ENCODE measurements at places on chromosomes 3 and 15.

DNA sequence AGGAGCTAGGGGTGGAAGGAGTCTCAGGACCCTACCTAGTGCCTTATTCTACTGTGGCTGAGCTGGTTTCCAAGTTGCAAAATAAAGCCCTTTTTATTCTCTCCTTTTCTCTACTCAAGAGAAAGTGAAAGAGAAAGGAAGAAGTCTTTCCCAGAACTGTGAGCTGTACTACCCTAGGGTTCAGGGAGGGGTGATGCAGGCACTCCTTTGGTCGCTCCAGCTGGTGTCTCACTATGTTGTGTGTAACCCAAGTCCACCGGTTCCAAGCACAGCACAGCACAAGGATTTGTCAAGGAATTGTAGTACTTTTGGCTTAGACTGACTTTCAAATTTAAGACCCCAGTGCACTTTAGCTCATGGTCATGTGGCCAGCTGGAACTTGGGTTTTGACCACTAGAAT lies 1721.7 kb downstream of the OTOL1 start:
- ATAC-seq = no peak

DNA sequence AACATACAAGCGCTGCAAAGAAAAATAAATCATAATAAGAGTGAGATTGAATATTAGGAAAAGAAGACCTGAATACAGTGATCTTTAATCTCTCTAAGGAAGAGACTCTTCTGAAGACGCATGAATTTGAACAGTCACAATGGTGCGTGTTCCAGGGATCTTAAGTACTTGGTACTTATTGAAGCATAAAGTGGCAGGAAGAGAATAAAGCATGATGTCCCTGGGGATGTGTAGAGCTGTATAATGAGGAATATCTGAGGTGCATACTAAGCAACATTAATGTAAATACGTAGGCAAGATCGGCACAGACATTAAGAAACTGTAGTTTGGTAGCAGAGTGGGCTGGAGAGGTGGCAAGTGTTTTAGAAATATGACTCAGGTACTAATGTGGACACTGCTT lies 246.2 kb upstream of the MCTP2 start:
- ATAC-seq = no peak

DNA sequence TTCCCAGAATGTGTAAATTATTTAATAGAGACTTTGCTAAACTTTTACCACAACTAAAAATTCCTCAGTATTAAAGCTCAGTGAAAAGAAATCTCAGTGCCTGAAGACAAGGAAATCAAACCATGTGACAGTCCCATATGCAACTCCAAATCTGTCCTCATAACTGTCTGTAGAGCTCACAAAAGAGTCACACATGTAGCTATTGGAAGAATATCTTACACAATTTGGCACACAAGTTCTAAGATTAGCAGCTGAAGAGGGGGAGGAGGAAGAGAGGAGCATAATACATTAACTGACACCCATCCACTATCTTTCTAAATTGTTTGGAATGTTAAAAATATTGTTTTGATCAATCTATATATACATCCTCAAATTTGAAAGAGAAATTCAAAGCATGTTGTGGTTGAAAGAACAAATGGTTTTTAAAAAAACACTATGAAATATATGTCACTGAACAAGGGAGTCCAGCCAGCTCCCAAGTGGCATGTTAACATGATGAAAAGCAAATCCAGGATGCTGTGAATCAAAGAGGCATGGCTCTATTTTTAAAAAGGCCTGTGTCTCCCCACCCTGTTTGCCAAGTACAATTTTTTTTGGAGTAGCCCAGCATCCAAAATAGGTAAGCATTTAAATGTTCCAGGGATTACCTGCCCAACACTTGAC lies 126.3 kb upstream of the NANOGP8 start:
- no peak for ATAC-seq

GRCh38 chr15:74389241-74390048 lies 22.0 kb upstream of the CYP11A1 start:
- no peak for ATAC-seq

- ATAC-seq = no peak
These were observed 40.7 kb upstream of the MKRN3 start for GRCh38 chr15:23524816-23525215.

GRCh38 chr15:51004103-51004551 lies 90.6 kb downstream of the TNFAIP8L3 start:
- no peak for ATAC-seq

- ATAC-seq = no peak
These were observed 8.9 kb upstream of the FURIN start for GRCh38 chr15:90859234-90860131.

DNA sequence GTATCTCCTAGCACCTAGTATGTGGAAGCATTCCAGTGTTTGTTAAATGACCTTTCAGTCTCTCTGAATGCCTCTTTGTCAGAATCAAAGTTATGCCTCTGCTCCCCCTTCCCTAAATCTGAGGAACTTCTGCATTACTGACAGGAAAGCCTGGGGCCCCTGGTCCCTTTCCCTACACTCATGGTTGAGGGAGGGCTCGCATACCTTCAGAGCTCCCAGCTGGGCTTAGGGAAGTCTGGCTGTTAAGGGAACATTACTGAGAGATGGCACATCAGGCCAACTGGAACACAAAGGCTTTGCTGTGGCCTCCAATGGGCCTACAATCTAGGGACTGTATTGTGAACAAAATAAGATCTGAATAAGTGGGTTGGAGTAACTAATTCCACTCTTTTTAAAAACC lies 10.3 kb downstream of the PKM start:
- ATAC-seq = no peak

GRCh38 chr3:105518806-105519418 lies 152.2 kb downstream of the ALCAM start:
- ATAC-seq = no peak

DNA sequence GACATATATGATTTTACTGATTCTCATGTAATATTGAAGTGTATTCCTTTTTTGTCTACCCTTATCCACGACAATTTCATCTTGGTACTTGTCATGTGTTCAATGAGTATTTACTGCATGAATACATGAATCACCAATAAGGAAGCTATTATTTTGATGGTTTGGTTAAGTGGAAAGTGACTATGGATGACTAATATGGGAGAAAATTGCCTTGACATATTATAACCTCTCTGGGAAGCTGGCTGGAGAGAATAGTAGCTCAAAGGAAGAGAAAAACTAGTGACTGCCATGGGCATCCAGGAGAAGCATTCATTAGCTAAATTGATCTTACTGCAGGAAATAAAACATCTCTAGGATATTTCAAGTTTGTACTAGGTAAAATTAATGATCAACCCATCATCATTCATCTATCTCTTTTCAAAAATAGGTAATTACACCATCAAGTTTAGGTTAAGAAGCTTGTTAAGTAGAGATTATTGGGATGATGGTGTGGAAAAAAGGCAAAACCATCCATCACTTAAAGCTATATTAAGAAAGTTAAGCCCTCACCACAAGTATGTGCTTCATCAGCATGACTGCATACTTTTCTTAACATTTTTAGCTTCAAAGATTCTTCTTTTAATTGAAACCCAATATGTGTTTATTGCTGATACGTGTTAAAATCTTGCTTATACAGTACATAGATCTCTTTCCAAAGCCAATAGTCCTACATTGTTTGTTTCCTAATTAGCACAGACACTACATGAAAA lies 455.2 kb upstream of the ARPP21 start:
- ATAC-seq = no peak

DNA sequence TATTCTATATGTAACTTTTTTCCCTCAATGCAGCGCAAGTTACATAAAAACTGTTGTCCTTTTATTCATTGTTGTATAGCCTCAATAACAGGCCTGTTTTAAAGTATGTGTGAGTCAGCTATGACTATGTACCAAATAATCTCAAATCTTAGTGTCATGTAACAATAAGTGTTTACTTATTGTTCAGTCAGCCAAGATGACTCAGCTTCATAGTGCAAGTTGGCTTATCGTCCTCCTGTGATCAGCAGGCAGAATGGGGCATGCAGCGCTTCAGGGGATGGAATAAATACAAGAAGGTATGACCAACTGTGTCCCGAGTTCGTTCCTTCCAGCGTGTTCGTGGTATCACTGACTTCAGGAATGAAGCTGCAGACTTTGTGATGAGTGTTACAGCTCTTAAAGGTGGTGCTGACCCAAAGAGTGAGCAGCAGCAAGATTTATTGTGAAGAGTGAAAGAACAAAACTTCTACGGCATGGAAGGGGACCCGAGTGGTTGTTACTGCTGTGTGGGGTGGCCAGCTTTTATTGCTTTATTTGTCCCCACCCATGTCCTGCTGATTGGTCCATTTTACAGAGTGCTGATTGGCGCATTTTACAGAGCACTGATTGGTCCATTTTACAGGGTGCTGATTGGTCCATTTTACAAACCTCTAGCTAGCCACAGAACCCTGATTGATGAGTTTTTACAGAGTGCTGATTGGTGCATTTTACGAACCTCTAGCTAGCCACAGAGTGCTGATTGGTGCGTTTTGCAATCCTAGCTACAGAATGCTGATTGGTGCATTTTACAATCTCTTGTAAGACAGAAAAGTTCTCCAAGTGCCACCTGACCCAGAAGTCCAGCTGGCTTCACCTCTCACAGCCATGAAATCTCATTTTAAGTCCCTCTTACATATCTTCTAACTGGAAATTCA lies 1016.0 kb downstream of the MCTP2 start:
- no peak for ATAC-seq

DNA sequence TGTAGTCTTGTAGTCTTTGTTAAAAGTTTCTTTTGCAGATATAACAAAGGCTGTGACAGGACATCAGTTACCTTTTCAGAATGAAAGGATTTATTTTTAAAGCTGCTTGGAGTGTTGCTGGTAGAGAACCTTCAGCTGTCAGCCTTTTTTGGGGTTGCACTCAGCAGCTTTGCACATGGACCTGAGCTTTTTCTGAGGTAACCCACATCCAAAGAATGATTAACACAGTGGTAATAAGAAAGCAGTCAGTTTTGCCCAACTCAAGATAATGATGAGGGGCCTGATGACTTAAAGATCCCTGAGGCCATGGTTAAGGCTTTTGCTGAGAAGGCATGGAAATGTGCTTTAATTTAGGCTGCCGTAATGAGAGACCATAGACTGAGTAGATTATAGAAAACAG lies 1042.7 kb downstream of the PLOD2 start:
- ATAC-seq = no peak

DNA sequence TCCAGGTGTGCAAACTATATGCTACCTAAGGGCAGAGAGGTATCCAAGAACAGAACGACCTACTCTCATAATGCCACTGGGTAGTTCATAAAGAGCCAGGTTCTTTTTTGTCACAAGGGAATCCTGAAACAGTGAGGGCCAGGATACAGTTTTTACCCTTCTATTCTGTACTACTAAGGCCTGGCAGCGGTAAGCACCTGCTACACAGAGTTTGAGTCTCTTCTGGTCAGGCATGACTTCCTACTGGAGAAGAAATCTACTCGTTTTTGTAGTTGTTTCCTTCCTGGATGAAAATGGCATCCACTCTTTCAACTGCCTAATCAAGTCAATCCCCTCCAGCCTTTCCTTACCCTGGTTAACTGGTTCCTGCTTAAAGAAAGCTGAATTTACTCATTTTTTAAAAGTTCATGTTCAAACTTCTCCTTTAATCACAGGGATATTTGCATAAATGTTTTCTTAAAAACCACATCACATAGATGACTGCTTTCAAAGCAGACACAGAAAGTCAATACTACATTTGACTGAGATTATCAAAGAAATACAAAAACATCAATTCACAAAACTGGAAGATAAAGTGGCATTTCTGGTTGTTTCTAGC lies 40.0 kb downstream of the MAP4 start:
- ATAC-seq = no peak

- no peak for ATAC-seq
These were observed 21.0 kb upstream of the PLXNA1 start for GRCh38 chr3:126961791-126962461.

- ATAC-seq = peak; percentile 44
These were observed 100.8 kb downstream of the KLF13 start for GRCh38 chr15:31427411-31427810.

DNA sequence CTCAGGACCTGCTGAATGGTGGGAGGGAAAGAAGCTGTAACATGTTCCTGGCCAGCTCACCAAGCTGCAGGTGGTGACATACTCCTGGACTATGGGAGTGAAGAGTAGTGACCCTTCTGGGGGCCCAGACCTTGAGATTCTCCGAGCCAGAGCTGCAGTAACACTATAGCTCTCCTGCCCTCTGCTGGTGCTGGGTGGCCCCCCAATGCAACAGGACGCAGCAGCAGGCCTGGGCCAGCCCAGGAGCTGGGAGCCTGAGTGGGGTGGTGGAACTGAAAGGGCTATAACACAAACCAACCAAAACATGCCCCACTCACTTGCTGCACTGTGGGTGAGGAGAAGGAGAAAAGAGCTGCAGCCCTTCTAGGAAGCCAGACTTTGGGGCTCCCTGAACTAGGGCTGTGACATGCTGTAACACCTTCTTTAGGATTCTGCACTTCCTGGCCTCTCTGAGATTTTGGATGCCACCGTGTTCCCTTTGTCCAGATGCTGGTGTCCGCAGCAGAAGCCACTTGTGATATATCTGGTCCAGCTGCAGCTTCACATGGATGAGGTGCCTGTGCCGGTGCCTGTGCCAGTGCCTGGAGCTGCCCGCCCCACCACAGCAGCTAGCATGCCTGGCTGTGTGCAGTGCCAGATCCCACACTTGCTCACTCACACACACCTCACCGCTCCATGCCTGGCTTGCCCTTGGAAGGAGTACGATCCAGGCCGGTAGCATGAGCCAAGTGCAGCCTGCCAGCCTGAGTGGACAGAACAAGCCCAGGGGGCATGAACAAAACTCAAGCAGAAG lies 636.8 kb upstream of the KCNMB2 start:
- ATAC-seq = no peak

DNA sequence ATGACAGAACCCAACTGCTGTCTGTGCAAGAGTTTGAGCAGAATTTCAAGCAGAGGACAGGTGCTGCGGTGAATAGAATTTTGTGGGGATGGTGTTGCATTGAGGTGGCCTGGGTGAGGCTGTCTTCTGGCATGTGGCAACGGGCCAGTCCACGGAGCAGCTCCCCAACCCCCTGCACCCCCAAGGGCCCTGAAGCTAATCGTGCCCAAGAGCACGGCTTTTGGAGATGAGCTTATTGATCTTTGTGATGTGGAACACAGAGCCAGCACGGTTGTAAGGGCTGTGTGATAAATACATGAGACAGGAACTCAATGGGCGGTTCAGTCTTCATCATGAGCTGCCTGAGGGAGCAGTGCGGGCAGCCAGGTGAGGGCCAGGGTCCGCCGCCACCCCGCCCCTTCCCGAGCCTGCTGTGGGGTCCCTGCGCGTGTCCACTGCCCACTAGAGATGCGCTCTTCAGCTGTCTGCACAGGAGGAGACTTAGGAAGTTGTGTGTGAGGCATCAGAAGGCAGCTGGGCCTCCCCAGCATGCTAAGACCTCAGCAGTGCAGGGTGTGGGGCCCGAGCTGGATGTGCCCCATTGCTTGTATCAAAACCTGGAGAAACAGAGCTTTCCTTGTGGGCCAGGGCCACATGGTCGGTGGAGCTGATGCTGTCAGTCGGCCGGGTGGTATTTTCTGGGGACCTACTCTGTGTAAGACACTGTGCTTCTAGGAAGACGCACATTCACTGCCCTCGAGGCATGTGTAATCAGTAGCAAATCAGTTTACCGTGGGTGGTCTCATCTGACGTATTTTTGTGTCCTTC lies 90.5 kb downstream of the CHRNA7 start:
- no peak for ATAC-seq

GRCh38 chr3:150314248-150315004 lies 93.7 kb upstream of the TSC22D2 start:
- no peak for ATAC-seq

GRCh38 chr15:35141743-35142471 lies 56.8 kb upstream of the NANOGP8 start:
- ATAC-seq = no peak
